Sciatic nerve (tissue), 2 donors: ENCODE measurements at places on chromosomes 4 and X.

DNA sequence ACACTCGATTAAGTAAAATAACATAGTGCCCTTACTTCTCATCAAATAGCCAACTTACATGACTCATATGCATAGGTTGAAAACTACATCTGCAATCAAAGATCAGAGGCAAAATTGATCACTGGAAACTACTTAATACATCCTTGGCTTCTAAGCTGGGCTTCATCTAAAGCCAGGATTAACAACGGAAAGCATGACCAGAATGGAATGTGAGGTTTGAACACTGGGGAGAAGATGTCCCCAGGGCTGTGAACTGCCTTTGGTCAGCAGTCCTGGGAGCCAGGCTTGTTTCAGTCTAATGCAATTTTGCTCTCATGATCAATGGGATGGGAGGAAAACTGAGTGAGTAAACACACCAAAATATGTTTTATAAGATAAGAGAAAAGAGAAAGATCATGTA, 192.5 kb upstream of the TTC29 start:
- no peak for DNase-seq

DNA sequence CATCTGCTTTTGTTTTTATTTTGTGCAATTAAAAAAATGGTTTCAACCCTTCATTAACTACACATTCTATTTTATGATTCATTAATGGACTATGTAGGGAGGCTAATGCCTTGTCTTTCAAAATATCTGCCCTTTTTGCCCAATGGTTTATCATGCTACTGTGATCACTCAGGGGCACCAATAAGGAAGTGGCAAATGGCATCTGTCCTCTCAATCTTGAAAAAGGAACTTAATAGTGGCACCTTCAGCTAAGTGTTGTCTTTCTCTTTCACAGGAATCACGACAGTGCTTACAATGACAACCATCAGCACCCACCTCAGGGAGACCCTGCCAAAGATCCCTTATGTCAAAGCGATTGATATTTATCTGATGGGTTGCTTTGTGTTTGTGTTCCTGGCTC, 57.1 kb downstream of the COMMD8 start:
- DNase-seq = no peak

- no peak for DNase-seq
These were observed 204.8 kb downstream of the TRAM1L1 start for GRCh38 chr4:116880625-116881024.

GRCh38 chr4:41751449-41752061, 3.0 kb upstream of the PHOX2B start:
- DNase-seq = no peak

GRCh38 chr4:177391287-177391686, 51.0 kb downstream of the AGA start:
- no peak for DNase-seq

DNA sequence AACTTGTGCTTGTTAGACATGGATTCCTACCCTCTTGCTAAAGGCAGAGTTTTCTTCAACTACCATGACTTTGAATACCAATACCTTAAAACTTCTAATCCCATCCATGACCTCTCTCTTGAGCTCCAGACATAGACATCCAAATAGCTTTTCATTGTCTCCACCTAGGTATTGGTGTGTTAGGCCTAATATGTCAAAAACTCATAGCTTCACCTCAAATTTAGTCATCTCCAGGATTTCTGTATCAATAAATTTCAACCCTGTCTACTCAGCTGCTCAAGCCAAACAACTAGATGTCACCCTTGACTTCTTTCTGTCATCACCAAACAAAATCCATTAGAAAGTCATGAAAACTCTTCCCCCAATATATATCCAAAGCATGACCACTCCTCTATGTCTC, 617.7 kb upstream of the GRIA3 start:
- no peak for DNase-seq

DNA sequence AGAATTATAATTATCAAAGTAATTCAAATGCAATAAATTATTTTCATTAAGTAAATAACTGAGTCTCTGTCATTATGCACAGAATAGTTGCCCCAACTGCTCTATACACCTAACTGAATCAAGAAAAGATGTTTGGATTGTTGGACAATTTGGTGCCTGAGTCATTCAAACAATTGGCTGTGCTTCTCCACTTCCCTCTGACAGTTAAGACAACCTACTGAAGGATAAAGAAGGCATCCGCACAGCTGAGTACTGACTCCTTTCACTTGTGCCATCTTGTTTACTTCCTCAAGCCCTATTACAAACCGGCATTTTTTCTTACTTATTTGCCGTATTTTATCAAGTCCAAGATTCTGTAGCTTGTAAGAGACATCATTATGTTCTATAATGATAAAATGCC, 110.6 kb upstream of the C1QTNF7 start:
- DNase-seq = no peak

- DNase-seq = no peak
These were observed 2.8 kb downstream of the PJA1 start for GRCh38 chrX:69162361-69162865.

- DNase-seq = no peak
These were observed 417.4 kb downstream of the SPOCK3 start for GRCh38 chr4:166816890-166817289.

DNA sequence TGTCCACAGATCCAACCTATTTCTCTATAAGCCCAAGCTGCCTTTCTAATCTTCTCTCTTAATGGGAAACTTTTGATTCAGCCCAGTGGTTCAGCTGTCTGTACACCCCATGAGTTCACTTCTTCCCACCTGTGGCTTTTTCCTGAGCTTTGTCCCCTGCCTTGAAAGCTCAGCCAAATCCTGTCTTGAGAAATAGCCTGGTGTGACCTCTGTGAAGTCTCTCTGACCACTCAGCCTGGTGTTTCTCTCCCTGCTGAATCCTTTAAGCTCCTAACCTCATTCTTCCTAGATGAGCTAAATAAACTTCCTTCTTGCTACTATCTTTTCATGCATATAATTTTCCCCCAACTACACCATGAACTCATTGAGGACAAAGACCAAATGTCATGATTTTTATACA, 15.2 kb upstream of the HERC5 start:
- no peak for DNase-seq

DNA sequence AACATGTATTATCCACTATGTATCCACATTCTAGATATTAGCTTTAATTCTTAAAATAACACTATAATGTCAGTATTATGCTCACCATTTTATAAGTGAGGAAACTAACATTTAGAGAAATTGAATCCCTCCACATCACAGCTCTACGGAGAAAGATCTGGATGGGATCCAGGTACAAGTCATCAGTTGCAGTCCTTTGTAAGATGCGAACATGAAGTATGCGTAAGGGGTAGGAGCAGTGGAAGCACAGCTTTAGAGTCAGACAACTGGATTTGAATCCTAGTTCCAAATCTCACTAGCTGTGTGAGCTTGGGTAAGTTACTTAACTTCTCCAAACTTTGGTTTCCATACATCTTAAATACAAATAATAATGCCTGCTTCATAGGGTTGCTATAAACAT, 162.5 kb downstream of the ATP10D start:
- DNase-seq = no peak

DNA sequence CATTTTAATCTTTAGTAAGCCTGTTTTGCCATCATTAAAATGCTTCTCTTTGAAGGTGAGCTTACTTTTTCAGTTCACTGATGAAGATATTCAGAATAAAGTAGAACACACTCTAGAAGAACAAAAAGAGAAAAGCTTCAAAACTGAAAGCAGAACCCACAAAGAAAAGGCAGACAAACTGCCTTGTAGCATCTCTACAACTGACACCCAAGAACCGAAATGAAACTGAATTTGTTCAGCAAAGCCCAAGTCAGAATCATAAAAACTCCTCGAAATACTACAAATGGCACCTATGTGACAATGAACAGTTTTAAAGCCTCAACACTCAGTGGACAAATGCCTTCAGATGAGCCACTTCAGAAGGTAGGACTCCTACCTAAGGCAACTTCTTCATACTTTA, 83.6 kb downstream of the MAML3 start:
- no peak for DNase-seq

- no peak for DNase-seq
These were observed 93.0 kb upstream of the MTM1 start for GRCh38 chrX:150475461-150475860.

- peak; percentile 64 for DNase-seq
These were observed 378 bp upstream of the RPS6KA6 start for GRCh38 chrX:84188320-84188834.

GRCh38 chr4:45409536-45409935, 683.2 kb upstream of the GNPDA2 start:
- DNase-seq = no peak

GRCh38 chr4:14853176-14853943, 148.9 kb upstream of the CPEB2 start:
- DNase-seq = no peak

GRCh38 chr4:17497890-17498523, 13.9 kb downstream of the QDPR start:
- DNase-seq = no peak
